ENCODE measurements at places on chromosomes 7 and 10.

DNA sequence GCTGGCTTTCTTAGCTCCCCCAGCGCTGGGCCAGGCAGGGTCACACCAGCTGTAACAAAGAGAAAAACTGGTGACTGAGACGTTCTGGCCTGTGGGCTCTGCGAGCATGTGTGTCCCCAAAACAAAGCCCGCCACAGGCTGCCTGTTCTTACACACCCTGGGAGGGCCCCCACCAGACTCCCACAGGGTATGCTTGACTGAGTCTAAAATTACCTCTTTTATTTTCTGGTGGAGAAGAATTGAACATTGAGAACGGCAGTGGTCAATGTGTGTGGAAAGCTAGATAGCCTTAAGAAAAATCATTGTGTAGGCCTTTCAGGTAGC is 808 bp downstream of the C10orf71 start:
- no peak for DNase-seq

DNA sequence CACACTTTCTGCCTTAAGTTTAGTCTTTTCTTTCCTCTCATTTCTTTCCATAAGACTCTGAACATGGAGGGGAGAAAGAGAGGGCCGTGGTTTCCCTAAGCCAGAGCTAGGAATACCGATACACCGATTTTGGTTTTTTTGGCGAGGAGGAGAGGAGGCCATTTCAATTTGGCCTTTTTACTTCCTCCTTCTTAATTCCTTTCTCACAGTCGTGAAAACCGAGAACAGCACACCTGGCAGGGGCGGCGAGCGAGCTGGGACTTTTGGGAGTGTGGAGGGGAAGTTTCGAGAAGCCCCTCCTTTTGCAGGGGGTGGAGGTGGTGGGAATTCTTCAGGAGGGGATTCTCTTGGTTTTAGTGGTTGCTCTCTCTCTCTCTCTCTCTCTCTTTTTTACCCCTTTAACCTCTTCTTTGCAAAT is 6.2 kb downstream of the GATA3 start:
- DNase-seq: no peak

DNA sequence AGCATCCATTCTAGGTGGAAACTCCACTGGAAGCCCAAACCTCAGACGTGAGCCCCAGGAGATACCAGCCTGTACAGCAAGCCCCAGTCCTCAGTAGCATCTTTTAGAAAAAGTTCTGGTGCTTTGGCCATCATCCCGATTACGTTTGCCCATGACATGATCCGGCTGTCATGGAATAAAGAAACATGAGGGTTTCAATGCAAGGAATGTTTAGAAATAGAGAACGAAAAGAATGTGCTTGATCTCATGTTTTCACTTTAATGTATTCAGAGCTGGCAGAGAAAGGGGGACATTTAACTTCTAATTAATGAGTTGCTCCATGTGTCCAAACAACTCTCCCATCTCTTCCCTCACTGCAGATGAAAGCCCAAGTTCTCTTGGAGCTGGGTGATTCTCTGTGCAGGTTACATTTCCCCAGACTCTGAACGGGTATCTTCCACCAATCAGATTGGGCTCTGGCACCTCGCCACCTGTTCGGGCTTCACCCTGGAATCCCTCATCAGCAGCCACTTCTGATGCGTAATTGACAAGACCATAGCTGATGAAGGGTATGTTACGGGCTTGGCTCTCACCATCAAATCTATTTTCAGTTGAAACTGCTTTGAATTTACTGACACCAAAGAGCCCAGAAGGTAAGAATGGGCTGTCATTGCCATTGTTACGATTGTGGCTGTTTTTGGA is 165.3 kb downstream of the PLXNA4 start:
- no peak for DNase-seq

DNA sequence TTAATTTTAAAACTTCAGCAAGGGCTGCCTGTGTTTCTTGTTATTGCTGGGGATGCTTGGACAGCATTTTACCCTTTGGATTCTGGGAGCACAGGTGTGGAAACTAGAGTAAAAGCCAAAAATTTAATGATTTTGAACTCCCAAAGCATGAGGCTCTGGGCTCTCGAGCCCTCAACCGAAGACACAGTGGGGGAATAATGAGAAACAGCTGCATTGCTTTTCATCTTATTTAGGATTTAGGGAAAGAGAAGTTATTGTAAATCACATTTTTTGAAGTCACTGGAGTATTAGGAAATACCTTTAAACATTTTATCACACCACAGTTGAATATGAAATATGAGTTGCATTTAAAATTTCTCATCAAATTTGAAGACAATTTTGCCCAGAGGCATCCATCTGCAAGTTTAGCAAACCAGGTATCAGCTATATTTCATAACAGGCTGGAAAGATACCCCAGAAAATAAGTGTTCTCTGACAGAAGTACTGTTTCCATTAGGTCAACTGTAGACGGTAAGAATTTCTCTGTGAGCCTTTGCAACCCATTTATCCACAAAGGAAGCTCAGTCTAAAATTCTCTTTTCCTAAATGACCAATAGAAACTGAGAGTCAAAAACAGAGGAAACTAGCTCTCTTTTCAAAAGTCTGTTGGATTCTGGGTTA is 290.6 kb upstream of the PHYHIPL start:
- no peak for DNase-seq

- DNase-seq: no peak
Measured at GRCh38 chr10:86447432-86447831, 74.2 kb downstream of the WAPL start.

GRCh38 chr10:88913127-88913526 is 33.1 kb downstream of the STAMBPL1 start:
- no peak for DNase-seq

DNA sequence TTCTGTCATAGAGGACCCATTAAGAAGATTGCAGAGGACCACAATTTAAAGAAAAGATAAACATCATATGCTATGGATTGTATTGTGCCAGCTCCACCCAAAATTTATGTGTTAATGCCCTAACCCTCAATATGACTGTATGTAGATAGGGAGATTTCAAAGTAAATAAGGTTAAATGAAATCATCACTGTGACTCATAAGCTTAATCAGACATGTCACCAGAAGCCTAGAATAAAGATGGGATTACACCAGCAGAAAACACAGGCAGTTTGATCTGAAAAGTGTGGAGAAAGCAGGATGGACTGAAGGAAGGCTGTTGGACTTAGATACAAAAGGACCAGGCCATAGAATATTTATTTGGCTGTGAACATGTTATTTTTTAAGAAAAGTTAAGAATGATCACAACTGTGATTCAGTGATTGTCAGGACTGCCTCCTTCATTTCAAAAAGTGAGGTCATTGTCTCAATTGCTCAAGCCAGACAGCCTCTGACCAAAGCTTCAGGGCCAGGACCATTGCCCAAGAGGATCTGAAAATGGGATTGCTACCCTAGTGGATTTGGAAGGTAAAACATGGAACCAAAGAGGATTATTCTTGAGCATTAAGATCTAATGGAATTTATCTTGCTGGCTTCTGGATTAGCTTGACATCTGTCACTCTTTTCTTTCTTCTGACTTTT is 270.8 kb upstream of the POM121L12 start:
- no peak for DNase-seq

- no peak for DNase-seq
Measured at GRCh38 chr10:58531084-58531695, 18.5 kb downstream of the BICC1 start.

- no peak for DNase-seq
Measured at GRCh38 chr7:50533866-50534265, 31.3 kb downstream of the DDC start.

DNA sequence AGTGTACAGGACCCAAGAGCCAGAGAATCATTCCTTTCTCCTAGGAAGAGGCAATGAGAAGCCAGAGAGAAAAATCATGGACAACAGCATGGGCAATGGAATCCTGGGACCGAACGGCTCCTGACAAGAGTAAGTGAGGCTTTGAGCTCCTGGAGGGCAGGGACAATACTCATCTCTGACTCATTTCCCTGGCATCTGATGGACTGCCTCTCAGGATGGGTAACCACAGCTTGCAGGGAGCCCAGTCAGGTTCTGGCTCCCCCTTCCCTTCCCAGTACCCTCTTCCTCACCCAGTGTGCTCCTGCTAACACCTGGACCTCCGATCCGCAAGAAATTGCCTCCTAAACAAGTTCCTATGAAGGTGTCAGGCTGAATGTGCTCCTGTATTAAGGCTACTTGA is 51.2 kb upstream of the SORCS3 start:
- DNase-seq: no peak

- no peak for DNase-seq
Measured at GRCh38 chr10:62433901-62434300, 59.7 kb downstream of the ZNF365 start.

DNA sequence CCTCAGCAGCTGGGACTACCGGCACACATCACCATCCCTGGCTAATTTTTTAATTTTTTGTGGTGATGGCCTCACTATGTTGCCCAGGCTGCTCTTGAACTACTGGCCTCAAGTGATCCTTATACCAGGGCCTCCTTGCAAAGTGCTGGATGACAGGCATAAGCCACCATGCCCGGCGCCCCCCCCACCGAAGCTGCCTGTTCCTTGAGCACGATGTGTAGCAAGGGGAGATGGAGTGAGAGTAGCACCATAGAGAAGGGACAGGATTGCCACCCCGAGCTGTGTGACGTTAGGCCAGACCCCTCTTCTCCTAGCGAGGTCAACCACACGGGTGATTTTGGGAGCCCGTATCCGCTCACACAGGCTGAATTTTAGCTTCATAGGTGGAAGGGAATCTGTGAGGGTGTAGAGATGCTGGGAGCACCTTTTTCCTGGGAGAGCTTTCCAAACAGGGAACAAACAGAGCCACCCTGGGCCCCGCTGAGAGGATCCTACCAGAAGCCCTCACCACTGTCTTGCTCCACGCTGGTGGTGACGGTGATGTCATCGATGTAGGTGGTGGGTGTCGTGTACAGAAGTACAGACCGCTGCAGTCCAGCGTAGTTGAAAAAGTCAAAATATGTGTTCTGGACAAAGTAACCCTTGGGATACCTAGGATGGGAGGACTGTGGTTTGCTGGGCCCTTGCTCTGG is 3.0 kb downstream of the GUSB start:
- no peak for DNase-seq

DNA sequence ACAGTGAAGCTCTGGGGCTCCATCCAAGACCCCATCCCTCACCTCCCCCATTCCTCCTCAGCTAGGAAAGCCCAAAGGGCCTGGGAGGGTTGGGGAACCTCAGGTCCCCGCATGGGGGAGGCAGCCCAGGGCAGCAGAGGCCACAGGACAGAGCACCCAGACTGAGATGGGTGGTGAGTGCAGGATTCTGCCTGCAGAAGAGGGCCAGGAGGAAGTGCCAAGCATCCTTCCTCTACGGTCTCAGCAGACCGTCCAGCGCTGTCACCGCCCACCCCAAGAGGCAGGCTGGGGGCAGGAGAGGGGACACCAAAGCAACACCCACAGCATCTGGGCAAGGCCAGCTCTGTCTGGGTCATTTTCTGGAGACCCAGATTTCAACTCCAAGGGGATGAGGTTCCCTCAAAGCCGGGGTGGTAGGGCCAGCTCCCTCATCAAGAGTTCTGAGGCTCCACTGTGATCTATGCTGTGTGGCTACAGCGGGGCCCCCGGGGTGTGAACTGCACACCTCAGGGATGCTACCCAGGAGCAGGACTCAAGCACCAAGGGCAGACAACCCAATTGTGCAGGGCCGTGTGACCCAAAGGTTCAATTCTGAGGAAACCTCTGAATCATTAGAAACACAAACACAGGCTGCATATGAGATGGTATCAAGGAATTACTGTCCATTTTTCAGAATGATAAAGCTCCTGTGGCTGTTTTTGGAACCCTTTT is 46.8 kb downstream of the CAMK2B start:
- no peak for DNase-seq

Measured in cortex of kidney (tissue), 1 donor.